MCF 10A (cell line): ENCODE measurements at places on chromosomes 2 and 18. TPM values are rescaled to one million over a fixed set of nuclear protein-coding genes. Genes with fewer than 3 reads are reported as not detected.
A peak's percentile ranks its signal among the peaks of the same experiment; 100 is the strongest.

ARHGEF33 gene
- total RNA-seq = 0.07 and 0.76 TPM in 2 replicates

MEP1B gene
- total RNA-seq = not detected in 2 replicates

BMP10 gene
- total RNA-seq = not detected in 2 replicates

DNA sequence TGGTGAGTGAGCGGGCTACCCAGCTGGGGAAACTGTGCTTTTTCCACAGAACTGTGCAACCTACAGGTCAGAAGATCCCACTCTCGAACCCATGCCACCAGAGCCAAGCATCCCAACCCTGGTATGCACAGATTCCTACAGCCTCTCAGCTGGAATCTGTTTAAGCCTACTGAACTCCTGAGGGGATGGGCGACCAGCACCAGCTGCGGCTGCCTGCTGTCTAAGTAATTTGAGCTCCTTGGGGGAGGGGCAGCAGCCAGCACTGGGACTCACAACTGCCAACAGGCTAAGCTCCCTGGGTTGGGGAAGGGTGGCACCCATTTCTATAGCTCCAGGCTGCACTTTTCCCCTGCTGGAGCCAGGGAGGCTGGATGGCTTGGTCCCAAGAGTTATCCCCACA is 11.8 kb downstream of the CYP27C1 start:
- DNase-seq = peak; percentile 86
- H3K4me1 ChIP-seq = no peaks in the 10 kb centered on the region
- H3K4me3 ChIP-seq = no peak overlapping the region
- no peaks in the 10 kb centered on the region for H3K36me3 ChIP-seq
- H3K27me3 ChIP-seq = no peaks in the 10 kb centered on the region

DNA sequence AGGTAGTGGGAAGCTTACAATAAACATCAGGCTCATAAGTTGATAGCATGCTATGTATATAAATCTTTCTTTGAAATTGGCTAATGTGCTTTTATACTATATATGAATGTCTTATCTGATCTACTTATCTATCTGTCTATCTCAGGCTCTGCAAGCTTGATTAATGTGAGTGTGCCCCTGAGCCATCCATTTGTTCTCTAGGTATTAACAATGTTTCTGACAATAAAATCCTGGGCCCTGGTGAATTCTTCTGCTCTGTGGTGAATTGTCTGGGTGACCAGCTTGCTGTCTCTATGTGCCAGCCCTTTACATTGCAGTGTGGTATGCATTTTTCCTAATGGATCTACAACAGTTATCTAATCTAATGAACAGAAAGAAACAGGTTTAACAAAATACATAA is 295.9 kb downstream of the HRH4 start:
- H3K4me3 ChIP-seq = no peak overlapping the region
- H3K27ac ChIP-seq = no peak overlapping the region
- DNase-seq = no peak
- no peaks in the 10 kb centered on the region for H3K4me1 ChIP-seq

- peaks cover 19% of the 10 kb centered on the region for H3K4me1 ChIP-seq
- no peaks in the 10 kb centered on the region for H3K36me3 ChIP-seq
- no peak for DNase-seq
- H3K27me3 ChIP-seq = no peaks in the 10 kb centered on the region
- H3K27ac ChIP-seq = no peak overlapping the region
Measured at GRCh38 chr18:76348267-76349066, 146.6 kb downstream of the ZNF516 start.

GRCh38 chr18:78934551-78935225 is 44.9 kb upstream of the SALL3 start:
- H3K36me3 ChIP-seq = no peaks in the 10 kb centered on the region
- DNase-seq = no peak
- no peak overlapping the region for H3K4me3 ChIP-seq

DNA sequence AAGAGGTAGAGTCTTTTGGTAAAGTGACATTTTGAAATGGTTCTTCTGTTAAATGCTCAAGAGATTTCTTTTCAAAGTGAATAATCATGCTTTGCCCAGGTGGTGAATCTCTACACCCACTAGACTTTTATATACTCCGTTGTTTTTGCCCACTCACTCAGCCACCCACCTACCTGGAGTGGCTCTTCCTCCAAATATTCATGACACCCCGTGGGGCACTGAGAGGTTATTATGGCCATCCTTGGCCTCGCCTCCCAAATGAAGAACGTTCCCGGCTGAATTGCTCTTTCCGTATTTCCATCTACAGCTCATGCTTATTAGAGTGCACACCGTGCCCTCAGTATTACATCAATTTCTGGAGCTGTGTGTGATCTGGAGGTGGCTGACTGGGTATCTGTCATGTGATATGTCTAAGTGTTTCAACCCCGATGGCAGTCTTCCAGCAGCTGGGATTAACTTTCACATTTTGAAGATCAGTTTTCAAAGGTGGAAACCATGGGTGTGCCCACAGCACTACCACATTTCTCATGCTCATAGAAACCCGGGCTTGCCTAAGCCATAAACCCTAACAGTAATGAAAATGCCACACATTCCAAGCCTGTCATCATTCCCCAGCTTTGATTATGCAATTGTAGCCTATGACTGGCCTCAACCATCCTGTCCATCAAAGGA is 406.6 kb upstream of the MMADHC start:
- no peaks in the 10 kb centered on the region for H3K36me3 ChIP-seq
- peak overlapping the region; percentile 78 for H3K27ac ChIP-seq

DNA sequence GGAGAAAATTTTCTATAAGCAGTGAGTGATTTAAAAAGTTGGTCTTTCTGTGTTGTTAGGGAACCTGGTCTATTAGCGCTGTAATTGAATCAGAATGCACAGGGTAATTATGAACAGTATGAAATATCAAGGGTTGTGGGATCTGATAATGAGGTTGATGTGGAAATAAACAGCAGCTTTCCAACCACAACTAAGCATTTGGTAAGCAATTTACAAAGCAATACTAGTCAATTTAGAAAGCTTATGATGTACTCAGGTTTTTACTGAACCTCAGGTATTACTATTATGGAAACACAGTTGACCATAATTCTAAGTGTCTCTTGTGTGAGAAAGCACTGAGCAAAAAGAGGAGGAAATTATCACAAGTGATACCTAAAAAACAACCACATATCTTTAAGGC is 11.0 kb upstream of the SMCHD1 start:
- H3K4me1 ChIP-seq = peaks cover 4% of the 10 kb centered on the region
- DNase-seq = no peak
- H3K36me3 ChIP-seq = no peaks in the 10 kb centered on the region
- no peak overlapping the region for H3K4me3 ChIP-seq

- H3K27me3 ChIP-seq = no peaks in the 10 kb centered on the region
- DNase-seq = no peak
- no peaks in the 10 kb centered on the region for H3K36me3 ChIP-seq
- no peaks in the 10 kb centered on the region for H3K4me1 ChIP-seq
- H3K27ac ChIP-seq = no peak overlapping the region
- no peak overlapping the region for H3K4me3 ChIP-seq
Measured at GRCh38 chr2:60246583-60246982, 306.9 kb downstream of the BCL11A start.

- no peak overlapping the region for H3K27ac ChIP-seq
- H3K4me3 ChIP-seq = no peak overlapping the region
- no peaks in the 10 kb centered on the region for H3K27me3 ChIP-seq
- no peaks in the 10 kb centered on the region for H3K4me1 ChIP-seq
- no peaks in the 10 kb centered on the region for H3K36me3 ChIP-seq
Measured at GRCh38 chr2:52077159-52077558, 1045.2 kb upstream of the NRXN1 start.
